ENCODE measurements at places on chromosomes 5 and 9.

- peak; percentile 98 for DNase-seq
These were observed 18.2 kb downstream of the SLC22A5 start for GRCh38 chr5:132387640-132388117.

DNA sequence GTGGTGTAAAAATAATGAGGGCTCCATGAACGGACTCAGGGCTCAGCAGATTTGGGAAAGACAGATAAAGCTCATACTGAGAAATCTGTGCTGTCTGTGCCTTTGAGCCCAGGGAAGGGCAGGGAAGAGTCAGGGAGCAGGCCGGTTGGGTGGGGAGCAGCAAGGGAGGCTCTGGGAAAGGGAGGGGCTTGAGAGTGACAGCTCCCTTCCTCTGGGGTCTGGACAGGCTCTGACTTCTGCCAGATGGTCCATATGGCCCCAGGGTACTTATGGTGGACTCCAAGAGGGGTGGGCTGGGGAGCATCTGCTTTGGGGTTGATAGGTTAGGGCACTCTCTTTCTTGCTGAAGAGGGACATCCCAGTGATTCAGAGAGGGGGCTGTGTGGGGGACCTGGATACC lies 2.1 kb downstream of the NPR2 start:
- DNase-seq: no peak

GRCh38 chr9:87093777-87094176 lies 146.5 kb upstream of the GAS1 start:
- no peak for DNase-seq

DNA sequence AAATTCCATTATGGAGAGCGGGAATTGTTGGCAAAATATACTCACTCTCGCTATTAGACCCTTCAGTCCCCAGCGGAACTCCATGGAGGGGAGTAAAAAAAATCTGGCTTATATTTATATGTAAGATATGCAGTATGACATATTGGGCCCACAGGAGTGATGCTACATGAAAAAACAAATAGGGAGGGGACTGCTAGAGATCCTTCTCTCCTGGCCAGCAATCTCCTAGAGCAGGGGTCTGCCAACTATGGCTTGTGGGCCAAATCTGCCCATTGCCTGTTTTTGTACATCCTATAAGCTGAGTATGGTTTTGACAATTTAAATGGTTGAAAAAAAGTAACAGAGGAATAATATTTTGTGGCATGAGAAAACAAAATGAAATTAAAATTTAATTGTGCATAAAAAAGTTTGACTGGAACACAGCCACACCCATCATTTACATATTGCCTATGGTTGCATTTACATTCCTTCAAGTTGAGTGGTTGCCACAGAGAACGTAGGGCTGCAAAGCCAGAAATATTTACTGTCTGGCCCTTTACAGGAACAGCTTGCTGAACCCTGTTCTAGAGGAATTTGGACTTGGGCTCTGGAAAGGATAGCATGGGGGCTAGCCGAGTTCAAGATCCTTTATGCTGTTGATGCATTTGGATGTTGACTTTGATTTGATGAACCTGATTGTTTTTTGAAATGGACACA lies 197.3 kb upstream of the CLINT1 start:
- DNase-seq: no peak

GRCh38 chr5:138668451-138669380 lies 84.5 kb upstream of the CTNNA1 start:
- DNase-seq: no peak

GRCh38 chr5:51651476-51651875 lies 268.2 kb downstream of the ISL1 start:
- no peak for DNase-seq

DNA sequence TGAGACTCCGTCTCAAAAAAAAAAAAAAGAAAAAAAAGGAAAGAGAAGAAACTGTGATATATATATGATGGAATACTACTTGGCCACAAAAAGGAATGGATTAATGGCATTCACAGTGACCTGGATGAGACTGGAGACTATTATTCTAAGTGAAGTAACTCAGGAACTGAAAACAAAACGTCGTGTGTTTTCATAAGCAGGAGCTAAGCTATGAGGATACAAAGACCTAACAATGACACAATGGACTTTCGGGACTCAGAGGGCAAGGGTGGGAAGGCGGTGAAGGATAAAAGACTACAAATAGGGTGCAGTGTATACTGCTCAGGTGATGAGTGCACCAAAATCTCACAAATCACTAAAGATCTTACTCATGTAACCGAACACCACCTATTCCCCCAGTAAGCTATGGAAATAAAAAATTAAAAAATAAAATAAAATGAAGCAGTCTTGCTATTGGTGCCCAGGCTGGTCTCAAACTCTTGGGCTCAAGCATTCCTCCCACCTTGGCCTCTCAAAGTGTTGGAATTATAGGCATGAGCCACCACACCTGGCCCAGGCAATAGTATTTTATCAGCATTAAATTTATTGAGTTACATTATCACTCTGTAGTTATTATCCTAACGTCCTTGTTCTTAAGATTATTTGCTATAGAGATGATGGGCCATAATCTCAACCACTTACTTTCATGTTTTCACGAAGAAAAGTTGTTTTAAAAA lies 71.5 kb upstream of the GPBP1 start:
- no peak for DNase-seq

- DNase-seq: no peak
These were observed 9.1 kb downstream of the PTCH1 start for GRCh38 chr9:95507464-95508241.

GRCh38 chr5:152164860-152165259 lies 240.2 kb upstream of the GLRA1 start:
- no peak for DNase-seq

GRCh38 chr5:79535477-79536192 lies 21.7 kb upstream of the HOMER1 start:
- DNase-seq: no peak

DNA sequence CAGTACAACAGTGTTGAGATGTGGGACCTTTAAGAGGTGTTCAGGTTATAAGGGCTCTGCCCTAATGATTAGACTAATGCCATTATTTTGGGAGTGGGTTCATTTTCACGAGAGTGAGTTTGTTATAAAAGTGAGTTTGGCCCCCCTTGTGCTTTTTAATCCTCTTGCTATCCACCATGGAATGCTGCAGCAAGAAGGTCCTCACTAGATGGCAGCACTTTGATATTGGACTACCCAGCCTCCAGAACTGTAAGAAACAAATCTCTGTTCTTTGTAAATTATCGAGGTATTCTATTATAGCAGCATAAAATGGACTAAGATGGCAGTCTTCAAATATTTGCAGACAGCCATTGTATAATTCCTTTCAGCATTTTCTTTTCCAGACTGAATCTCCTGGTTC lies 212.4 kb downstream of the LRRC70 start:
- DNase-seq: no peak

DNA sequence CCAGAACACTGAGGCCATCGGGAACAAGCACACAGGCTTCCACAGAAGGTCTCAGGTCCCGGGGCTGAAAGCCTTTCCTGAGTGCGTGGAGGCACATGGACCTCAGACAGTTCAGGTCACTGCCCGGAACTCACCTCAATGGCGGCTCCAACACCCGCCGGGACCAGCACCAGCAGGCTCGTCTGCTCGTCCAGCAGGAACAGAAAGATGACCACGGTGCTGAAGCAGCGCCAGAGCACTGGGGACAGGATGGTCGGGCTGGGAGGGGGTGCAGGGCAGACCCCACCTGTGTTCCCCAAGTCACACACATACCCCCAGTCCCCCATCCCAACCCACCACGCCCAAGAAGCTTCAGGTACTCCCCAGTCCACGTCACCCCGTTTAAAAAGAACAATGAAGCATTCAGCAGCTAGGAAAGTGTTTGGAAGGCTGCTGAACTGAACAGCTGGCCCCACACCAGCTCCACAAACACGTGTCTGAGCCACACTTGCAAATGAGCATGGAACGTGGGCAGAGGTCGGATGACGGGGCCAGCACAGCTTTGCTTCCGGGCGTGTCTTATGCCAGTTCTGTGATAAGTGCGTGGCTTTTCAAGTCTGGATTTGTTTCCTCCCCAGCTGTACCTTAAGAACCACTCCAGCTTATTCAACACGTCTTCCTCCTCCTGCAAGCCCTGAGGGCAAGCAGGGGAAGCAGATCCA lies 14.6 kb downstream of the CLPTM1L start:
- DNase-seq: no peak

GRCh38 chr9:109781086-109781485 lies 1.1 kb downstream of the PALM2AKAP2 start:
- no peak for DNase-seq

GRCh38 chr9:110487196-110487595 lies 92.3 kb downstream of the SVEP1 start:
- no peak for DNase-seq

DNA sequence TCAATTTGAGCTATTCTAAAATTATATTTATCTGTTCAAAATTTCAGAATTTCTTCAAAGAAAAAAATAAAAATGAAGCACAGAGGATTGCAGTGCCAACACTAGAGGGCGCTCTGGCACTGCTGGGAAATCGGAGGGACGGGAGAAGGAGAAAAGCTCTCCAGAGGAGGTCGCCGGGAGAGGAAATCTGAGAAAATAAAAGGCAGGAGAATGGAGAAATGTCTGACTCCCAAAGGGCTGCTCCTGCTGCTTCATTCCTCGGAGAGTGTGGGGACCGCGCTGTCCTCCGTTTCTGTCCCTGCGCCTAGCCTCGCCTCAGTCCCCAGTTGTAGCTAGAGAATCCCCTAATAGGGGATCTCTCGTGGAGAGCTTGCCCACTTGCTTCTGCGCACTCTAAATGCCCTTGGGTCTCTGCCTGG lies 40.0 kb upstream of the ARSB start:
- DNase-seq: peak; percentile 32

DNA sequence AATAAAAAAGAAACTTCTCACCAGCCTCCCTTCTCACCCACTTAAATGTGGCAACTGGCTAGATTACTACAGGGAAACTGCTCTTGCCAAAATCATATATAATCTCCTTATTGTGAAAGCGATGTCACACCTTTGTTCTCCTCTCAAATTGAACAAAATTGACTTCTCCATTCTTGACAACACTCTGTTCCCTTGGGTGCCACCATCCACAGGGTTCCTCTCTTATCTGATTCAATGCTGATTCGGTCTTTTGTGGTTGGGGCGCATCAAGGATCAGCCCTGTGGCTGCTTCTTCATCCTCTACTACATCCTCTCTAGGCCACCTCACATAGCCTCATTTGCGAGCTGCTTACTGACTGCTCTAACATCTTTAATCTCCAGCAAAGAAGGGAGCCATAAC lies 86.1 kb downstream of the EDIL3 start:
- no peak for DNase-seq

- no peak for DNase-seq
These were observed 59.5 kb upstream of the FOXI1 start for GRCh38 chr5:170046241-170046640.

DNA sequence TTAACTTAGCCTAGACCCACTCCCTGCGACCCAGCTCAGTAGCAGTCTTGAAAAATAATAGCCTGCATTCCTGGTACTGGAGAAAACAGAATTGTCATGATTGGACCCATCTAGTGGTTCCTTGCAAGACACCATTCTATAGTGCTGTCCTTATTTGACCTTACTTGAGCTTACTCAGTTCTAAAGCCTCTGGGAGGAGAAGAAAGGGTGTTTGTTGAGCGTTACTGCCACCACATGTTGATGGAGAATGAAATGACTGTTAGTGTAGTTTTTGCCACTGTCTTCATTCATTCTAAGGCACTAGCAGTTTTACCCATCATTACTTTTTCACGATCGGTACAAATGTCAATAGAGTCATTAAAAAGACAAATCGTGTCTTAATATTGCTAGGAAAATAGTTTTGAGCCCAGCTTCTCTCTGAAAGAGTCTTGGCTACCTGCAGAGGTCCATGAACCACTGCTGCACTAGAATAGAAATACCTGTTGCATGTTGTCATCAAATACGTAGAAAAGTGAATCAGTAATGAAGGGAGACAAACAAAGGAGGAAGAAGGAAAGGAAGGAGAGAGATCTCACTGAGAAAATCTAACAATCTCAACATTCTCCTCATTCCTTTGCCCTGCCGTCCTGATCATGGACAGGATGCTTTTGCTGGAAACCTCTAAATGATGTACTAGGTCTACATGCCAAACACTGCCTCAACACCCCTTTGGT lies 96.0 kb downstream of the LIX1 start:
- peak; percentile 16 for DNase-seq

GRCh38 chr5:101897914-101898313 lies 398.2 kb downstream of the SLCO4C1 start:
- no peak for DNase-seq

GRCh38 chr5:137510671-137511070 lies 11.5 kb upstream of the SPOCK1 start:
- no peak for DNase-seq

DNA sequence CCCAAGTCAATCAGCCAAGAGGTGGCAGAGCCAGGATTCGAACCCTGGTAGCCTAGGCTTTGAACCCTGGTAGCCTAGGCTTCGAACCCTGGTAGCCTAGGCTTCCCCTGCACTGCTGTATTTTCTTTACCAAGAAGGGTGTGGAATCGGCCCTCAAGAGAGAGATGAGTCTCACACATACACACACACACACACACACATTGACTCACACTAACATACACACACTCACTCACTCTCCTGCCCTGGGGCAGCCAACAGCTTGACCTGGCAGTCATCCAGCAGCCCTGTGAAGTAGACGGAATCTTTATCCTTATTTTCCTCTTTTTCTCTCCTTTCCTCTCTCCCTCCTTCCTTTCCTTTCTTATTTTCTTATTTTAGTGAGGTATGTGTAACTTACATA lies 55.4 kb upstream of the RPL26L1 start:
- DNase-seq: peak; percentile 76

DNA sequence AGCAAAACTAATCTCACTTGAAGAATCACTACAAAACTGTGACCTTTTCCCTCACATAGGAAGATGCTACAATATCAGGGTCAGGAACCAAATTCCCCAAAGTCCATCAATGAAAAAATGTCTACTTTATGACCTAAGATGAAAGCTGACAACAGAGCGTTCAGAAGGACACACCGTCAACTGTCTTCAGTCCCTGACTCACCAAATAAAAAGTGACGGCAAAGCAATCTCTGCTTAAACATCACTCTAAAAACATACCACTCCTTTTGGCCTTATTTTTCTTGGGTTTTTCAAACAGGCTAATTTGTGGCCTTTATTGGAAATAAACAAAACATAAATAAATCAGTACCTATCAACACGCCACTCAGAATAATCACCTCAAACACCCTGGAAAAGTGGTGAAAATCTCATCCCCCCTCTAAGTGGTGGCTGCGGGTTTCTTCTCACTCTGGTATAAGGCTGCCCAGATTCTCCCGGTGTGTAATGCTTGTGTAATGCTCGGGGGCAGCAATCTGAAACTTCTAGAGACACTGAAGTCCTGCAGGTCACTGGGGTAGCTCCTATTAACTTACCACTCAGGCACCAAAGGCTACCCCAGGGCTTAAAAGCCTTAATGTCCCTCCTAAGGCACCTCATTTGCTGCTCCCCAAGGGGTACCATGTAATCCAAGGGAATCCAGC lies 29.5 kb downstream of the SEMA4D start:
- DNase-seq: no peak
